NCI-H2081 treated with DMSO at 0.1 percent for 48 hours (cell line): ENCODE measurements at places on chromosomes 5 and 9.

GRCh38 chr5:10757043-10757442 lies 4.0 kb downstream of the DAP start:
- DNase-seq: no peak

DNA sequence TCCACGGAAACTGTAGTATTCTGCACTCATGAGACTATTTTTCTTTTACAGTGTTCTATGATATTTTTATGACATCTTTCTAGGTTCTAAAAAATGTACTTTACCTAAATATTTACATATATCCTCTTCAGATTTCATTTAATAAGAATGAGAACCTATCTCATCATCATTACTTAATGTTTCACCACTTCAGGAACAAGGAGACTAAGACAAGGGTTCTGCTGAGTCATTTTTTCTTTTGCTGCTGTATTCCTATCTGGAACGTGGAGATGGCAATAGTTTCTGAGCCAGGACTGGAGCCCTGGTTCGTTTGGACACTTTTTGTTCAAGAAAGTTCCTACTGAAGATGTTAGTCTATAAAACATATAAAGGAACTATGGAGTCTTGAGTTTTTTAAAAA lies 258.2 kb upstream of the MAP3K1 start:
- no peak for DNase-seq

GRCh38 chr9:131856105-131856504 lies 116.2 kb upstream of the RAPGEF1 start:
- no peak for DNase-seq

DNA sequence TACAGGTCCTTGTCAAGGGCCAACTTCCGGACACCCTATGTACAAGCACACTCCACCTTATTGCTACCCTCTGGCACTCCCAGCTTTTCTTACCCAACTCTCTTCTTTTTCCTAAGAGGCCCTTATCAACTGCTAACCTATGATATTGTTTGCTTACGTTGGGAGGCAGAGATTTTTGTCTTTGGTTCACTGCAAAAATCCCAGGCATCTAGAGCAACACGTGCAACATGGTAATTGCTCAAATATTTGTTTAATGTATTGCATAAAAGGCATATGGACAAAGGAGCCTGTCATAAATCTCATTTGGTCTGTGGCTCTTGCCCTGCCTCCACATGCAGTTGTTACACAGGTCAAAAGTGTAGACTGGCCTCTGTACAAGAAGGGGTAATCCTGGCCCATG lies 35.8 kb upstream of the ATP10B start:
- no peak for DNase-seq

DNA sequence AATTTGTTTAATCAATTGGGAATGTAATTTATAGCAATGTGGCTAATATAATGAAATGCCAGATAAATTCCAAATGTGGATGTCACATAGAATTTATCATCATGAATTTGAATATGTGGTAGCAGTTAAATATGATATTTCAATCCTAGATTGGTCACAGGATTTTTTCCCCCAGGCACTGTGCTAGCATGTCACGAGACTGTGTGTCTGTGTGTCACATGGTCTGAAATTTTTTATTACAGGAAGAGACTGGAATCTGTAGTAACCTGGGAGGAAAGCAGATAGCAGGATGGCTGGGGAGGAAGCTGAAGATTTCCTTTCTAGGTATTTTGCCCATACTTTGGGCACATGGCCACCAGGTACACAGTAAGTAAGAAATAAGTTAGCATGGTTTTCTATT lies 35.4 kb upstream of the MSH3 start:
- DNase-seq: no peak

GRCh38 chr5:43429016-43429415 lies 16.8 kb upstream of the CCL28 start:
- no peak for DNase-seq

- DNase-seq: peak; percentile 38
Measured at GRCh38 chr9:33287087-33287490, 3.2 kb upstream of the NFX1 start.

DNA sequence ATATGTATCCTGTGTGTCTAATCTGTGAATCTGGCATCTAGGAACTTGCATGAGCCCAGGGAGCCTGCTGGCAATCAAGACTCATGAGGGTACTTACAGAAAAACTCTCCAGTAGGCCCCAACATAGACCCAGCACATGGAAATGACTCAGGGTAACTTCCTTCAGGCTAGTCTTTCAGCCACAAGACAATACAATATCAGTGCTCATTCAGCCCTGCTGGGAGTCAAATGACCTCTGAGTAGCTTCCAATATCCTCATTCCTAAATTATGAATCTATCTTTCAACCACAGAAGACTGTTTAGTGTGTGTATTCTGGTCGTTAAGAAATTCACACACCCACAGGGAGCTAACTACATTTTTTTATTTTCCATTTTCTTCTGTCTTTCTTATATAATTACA lies 1273.0 kb downstream of the EFNA5 start:
- DNase-seq: no peak

- no peak for DNase-seq
Measured at GRCh38 chr5:79547429-79547822, 33.5 kb upstream of the HOMER1 start.

- no peak for DNase-seq
Measured at GRCh38 chr5:67578011-67578410, 381.4 kb upstream of the CD180 start.

- no peak for DNase-seq
Measured at GRCh38 chr5:19802686-19803085, 185.3 kb downstream of the CDH18 start.

DNA sequence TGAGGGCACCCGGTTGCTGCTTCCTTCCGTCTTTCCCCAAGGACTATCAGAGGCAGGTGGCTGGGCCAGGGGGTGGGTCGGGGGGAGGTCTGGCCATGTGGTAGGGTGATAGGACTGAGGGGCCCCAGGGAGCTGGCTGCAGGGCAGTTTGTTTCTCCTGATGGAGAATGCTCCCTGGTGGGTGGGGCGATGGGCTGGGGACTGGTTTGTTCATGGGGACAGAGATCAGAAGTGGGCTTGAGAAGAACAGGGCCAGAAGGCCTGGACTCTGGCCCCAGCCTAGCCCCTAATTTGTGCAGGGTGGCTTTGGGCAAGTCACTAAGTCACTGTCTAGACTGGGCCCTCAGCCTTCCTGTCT lies 117.4 kb downstream of the RGS3 start:
- DNase-seq: no peak

DNA sequence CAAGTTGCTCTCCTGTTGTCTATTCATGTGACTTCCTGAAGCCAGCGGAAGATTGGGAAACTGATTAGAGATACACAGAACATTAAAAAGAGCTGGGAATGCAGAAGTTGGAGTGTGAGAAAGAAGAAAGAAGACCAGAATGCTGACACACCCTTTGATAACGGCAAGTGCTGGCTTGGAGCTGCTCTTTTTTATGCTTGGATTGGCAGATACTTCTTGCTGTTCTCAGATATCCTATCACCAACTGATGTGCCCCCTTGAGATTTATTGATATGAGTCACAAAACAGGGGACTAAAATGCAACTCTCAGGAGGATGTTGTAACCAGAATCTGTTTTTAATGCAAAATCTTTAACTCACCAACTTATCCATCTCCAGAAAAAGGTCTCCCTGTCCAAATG lies 56.0 kb upstream of the ASTN2 start:
- DNase-seq: no peak

DNA sequence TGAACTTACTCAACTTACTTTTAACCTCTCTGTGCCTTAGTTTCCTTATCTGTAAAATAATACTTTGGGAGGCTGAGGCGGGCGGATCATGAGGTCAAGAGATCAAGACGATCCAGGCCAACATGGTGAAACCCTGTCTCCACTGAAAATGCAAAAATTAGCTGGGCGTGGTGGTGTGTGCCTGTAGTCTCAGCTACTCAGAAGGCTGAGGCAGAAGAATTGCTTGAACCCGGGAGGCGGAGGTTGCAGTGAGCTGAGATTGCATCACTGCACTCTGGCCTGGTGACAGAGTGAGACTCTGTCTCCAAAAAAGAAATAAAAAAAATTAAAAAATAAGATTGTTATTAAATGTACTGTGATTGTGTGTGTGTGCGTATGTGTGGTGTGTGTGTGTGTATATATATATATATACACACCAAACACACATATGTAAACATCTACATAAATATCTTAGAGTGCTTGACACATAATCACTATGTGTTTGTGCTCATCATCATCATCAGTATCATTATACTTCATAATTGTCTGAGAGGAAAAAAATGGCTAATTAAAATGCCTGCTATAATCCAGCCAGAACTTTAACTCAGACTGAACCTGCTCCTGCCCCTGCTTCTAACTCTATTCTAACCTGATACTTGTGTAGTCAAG lies 312.8 kb downstream of the FER start:
- DNase-seq: no peak

DNA sequence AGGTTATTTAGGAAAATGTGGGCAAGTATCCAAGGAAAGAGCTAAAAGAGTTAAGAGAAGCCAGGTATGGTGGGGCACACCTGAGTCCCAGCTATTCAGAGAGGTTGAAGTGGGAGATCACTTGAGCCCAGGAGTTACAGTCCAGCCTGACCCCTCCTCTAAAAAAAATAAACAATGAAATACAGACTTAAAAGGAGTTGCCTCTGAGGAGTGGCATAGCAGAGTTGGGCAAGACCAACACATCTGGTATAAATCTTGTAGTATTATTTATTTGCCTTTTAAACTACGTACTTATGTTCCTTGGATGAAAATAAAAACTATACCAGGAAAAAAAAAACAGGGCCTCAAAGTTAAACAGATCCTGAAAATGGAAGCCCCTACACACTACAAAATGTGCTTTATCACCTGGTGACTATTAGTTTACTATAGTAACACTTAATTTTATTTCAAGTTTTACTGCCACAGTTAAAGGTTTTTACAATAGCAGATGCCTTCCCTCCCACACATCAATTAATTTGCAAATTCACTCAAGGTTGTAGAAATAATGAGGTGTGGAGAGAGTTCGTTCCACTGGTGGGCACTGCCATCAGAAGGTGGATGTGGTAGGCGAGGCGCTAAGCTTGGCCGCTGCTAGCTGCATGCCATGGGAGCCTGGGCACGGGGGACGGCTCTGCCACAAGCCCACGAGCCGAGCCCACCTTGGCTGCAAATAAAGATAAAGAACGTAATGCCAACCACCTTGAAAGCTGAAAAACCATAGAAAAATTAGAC lies 48.0 kb downstream of the MED27 start:
- no peak for DNase-seq

GRCh38 chr9:92790542-92791527 lies 26.2 kb upstream of the BICD2 start:
- DNase-seq: no peak

GRCh38 chr9:104025104-104025503 lies 69.0 kb upstream of the SMC2 start:
- DNase-seq: no peak

DNA sequence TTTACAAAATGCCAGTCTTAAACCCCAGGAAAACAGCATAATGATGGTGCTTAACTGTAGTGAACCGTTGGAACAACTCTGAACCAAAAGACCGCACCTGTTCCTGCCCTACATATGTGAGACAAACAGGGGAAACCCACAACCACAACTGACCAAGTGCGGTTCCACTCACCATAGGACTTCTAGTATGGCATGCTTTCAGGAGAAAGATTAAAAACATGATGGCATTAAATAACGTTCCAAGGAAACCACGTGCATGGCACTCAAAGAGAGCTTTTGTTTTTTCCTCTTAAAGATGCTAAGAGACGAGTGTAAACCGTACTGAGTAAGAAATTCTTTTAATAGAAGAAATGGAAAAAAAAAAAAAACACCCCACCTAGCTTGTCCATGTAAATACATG lies 119.8 kb downstream of the SSBP2 start:
- DNase-seq: no peak

DNA sequence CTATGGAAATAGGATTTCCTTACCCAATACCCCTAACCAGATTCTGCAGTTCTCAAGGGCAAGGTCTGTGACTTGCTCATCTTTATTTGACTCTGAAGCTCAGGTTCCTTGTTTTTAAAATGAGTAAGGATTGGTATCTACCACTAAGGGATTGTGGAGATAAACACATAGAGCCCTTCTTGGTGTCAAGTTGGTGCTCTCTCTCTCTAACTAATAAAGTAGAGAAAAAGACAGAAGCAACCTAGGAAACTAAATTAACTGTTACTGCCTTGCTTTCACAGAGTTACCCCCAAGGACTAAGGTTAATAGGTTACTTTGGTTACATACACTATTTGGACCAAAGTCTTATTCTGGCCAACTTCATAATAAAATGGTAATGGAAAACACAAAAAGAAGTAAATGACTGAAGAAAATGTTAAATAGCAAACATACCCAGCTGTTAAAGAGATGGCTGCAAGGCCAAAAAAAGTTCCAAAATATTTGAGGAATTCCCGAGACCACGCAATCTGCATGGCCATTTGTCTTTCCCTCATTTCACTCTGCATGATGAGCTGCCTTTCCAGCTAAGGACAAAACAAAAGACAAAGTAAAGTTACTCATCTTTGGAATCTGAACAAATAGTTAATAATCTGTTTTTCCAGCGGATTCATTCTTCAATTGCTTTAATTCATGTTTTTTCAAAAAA lies 21.8 kb upstream of the RLN1 start:
- DNase-seq: no peak

DNA sequence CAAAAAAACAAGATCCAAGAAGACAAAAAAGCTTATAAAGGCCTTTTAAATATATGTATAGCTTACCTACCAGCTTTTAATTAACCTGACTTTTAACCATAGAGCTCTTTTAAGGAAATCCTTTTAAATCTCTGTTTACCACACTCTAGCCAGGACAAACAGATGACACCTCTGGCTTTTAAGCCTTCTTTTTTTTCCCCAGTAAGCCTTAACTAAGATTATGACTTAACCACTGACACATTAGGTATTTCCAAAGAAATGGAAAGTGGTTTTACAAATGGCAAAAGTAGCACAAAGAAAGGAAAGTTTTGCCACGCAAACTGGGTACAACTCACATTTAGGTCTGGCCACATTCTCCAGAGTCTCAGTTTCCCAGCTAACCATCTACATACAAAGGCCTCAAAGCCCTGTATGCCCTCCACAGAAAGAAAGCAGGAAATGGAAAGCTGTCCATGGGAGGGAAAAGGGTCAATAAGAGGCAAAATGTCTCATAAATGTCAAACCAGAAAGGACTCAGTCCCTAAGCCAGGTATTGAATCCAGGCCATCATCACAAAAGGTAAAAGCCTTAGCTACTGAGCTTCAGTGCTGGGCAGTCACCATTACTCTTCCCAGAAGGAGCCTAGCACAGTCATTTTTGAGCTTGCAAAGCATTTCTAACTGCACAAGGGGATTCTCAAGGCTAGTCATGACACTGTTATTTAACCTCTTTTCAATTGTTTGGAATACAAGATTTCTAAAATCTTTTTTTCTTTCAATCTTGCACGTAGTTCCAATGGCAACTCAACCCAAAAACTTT lies 19.7 kb downstream of the TMEM161B start:
- DNase-seq: no peak

DNA sequence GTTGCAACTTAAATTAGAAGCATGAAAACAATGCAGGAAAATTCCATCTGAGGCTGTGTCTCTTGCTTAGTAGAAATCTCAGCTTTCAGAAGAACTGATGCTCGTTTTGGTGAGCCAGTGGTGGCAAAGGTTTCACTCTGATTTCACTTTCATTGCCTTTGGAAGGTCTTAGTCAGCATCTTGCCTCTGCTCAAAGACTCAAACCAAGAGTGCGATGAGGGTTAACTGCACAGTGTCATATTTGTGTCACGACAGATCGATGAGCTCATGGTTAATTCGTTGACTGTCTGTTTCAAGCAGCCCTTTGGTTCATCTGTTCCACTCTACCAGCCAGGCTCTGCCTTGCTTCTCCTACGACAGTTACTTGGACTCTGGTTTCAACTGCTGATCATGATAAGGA lies 331.3 kb upstream of the KIF2A start:
- no peak for DNase-seq

- DNase-seq: no peak
Measured at GRCh38 chr9:127422133-127422782, 1.9 kb upstream of the ZNF79 start.

GRCh38 chr5:91091471-91092234 lies 291.5 kb downstream of the ARRDC3 start:
- no peak for DNase-seq
